ENCODE measurements at places on chromosomes 6 and 20.

DNA sequence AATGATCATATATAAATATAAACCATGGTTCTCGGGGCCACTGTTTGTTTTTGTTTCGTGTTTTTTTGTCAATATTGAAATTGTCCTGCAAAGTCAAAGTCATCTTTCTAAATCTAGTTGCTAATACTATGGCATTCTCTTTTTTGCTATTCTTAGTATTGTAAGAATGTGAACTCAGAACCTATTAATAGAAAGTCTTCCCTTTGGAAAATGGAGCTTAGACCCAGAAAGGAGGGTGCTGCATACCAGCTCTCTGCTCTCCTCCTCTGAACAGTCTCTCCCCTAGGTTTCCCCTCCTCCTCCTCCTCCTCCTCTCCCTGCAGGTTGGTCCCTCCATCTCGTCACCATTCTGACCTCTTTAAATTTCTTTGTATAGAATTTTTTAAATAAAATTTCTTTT, 150.4 kb upstream of the CCN2 start:
- no peak for DNase-seq

GRCh38 chr20:1130847-1131246, 12.4 kb downstream of the PSMF1 start:
- DNase-seq = no peak

GRCh38 chr6:10314163-10314955, 100.5 kb downstream of the TFAP2A start:
- DNase-seq = no peak

GRCh38 chr20:59013031-59013951, 5.9 kb upstream of the TUBB1 start:
- DNase-seq = no peak

GRCh38 chr20:5900908-5901307, 49.4 kb downstream of the TRMT6 start:
- DNase-seq = no peak

DNA sequence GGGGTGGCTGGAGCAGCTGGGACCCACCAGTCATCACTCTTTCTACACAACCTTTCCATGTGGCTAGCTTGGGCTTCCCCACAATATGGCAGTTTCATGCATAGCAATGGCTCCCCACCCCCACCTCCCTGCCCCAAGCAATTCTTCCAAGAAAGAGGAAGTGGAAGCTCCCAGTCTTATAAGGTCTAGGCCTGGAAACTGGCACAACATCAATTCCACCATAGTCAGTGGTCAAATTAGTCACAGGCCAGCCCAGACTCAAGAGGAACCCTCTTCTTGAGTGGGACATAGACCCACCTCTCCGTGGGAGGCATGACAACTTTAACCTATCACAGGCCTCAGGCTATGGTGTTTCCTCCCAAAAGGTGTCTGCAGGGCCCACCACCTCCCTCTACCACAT, 17.7 kb downstream of the TGM6 start:
- no peak for DNase-seq

GRCh38 chr20:63808964-63809674, 21.9 kb downstream of the ZBTB46 start:
- DNase-seq = no peak

DNA sequence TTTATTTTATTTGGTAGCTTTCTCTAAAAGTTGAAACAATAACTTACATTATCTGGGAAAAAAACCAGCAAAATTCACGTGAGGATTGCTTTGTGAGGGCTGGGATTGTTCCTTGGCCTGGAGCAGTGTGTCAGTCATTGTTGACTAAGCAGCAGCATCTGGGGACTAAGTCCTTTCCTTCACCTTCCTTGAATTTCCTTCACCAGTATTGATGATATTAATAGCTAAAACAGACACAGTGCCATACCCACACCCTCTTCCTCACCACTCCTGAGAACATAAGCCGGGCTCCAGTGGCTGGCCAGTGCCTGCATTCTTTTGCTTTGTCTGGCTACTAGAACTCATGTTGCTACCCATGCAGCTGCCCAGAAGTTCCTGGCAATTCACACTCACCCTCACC, 23.7 kb downstream of the PLCB1 start:
- no peak for DNase-seq

DNA sequence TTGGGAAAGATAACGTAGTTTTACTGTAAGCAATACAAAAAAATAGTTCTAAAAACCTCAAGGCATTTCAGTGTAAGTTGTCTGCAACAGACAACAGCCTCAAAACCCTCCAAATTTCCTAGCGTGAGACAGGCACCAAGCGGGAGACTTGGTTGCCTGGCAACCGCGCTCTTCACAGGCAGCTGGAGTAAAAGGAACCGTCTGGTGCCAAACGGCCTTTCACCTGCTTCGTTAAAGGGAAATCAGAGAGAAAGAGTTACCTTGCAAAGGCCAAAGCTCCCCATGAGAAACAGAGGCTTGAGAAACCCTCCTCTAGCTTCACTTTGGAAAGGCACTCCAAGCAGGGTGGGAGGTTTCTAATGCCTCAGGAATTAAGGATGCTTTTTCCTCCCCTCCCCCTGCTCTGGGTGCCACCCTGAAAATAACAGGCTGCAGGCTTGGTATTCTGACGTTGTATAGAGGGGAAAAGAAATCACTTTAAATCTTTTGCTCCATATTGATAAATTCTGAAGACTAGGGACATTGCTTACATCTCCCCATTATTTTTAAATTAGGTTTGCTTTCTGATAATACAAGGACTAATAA, 129.7 kb upstream of the UFL1 start:
- DNase-seq = no peak
